BE2C (cell line): ENCODE measurements at places on chromosomes 7 and 10.

DNA sequence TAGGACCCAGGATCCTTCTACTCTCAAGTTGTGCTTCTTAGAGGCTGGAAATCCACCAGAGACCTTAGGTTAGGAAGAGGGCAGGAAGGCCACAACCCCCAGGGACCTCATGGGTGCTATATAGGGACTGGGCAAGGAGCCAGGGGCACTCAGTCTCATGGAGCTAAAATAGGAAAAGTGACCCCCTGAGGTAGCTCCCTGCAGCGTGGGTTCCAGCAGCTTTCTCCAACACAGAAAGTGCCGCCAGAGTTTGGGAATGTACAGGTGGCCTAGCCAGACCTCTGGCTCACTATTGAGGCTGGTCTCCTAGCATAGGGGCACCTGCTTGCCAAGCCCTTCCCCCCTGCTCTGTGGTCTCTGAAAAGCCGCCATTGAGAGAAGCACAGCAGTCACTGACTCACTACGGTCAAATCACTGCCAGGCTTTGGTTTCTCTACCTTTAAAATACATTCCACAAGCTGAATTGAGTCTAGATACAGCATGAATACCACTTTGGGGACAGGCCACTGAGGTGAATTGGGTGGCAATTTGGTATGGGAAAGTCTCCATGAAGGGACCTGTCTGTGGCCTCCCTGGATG, 333.2 kb upstream of the PODXL start:
- no peak for DNase-seq

DNA sequence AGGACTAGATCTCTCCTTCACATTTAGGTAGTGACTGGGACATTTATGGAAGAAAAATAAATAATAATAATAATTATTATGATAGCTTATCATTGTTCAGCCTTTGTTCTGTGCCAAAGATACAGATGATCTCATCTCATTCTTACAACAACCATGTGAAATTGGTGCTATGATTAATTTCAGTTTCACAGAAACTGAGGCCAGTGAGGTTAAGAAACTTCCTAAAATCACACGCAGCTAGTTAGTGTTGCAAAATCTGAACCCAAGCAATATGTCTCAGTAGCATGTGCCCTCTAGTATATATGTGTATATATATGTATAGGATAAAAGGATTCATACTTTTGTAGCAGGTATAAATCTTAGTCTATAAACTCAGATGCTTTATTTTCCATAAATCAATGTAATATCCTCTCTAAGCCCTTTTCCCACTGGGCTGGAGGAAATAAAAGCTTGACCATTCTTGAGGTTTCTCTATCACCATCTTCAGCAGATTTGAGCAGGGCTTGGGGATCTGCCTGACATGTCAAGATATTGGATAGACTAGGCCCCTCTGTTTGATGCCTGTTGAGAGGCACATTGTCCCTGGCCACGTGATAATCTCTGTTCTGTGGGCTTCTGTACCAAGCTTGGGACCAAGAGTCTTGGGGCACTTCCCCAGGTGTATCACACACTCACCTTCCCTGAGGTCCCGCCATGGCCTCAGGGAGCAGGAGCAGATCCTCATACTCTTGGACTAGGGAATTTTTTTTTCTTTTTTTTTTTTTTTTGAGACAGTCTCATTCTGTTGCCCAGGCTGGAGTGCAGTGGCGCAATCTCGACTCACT, 172.6 kb upstream of the NRP1 start:
- DNase-seq, result no peak

- DNase-seq, result no peak
Measured at GRCh38 chr10:88676283-88677060, 12.2 kb downstream of the LIPF start.

GRCh38 chr10:89339875-89340274, 12.1 kb downstream of the IFIT3 start:
- no peak for DNase-seq

DNA sequence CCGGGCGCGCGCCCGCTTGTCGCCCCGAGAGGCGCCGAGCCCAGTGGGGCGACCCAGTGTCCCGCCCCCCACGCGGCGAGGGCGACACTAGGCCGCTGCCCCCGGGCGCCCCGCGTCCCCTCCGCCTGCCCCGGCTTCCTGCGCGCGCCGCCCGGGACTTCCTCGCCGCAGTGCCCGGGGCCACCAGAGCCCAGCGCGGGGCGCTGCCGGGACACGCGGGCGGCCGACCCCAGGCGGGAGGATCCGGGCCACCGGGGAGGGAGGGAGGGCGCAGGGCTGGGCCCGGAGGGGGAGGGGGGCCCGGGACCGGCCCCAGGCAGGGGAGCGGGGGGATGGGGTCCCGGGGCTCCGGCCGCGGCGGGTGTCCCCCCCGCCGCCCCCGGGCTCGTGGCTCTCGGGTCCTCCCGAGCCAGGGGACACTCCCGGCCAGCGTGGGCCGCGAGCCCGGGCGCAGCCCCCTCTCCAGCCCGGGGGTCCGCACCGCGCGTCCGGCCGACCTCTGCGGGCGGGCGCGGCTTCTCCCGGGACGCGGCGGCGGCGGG, 435 bp upstream of the PWWP2B start:
- DNase-seq, result peak; percentile 81

GRCh38 chr10:93287775-93288174, 194.4 kb downstream of the MYOF start:
- no peak for DNase-seq

GRCh38 chr10:57864765-57865680, 402.7 kb downstream of the IPMK start:
- no peak for DNase-seq

GRCh38 chr7:23294549-23295400, 4.4 kb upstream of the MALSU1 start:
- no peak for DNase-seq

GRCh38 chr7:85164376-85164775, 22.5 kb downstream of the SEMA3D start:
- no peak for DNase-seq

GRCh38 chr7:25517906-25518305, 289.6 kb upstream of the NPVF start:
- no peak for DNase-seq

GRCh38 chr10:63209705-63210104, 76.6 kb downstream of the NRBF2 start:
- no peak for DNase-seq

DNA sequence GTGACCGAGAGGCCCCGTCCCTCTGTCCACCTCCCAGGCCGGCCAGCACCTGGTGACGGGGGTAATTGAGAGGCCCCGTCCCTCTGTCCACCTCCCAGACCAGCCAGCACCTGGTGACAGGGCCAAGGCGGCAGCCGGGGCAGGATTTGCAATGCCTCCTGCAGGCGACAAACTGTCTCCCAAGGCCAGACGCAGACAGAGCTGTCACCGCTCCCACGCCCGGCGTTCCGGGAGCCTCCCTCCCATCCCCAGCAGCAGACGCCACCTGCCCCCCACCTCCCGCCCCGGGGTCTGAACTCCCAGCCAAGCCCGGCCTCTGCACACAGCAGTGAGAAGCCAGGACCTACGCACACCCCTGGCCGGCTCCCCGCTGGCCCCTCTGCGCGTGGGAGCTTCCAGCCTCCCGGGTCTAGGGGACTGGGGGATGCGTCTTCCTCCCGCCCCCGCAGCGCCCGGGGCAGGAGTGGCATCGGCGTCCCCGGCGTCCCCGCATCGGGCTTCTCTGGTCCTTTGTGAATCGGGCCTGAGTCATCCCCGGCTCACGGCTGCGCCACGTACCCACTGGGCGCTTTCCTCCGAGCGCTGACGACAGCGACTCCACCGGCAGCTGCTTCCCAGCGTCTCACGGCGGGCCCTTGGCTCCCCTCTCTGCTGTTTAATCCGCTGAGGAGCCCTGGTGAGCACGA, 95.1 kb upstream of the DIP2C start:
- peak; percentile 76 for DNase-seq

DNA sequence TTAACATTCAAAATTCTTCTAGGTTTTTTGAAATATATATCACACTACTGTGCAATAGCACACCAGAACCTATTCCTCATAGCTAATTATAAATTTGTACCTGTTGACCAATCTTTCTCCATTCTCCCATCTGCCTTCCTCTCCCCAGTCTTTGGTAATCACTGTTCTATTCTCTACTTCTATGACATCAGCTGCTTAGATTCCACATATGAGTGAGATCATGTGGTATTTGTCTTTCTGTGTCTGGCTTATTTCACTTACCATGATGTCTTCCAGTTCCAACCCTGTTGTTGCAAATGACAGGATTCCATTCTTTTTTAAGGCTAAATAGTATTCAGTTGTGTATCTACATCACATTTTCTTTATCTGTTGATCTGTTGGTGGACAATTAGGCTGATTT, 54.4 kb upstream of the CCDC6 start:
- no peak for DNase-seq

DNA sequence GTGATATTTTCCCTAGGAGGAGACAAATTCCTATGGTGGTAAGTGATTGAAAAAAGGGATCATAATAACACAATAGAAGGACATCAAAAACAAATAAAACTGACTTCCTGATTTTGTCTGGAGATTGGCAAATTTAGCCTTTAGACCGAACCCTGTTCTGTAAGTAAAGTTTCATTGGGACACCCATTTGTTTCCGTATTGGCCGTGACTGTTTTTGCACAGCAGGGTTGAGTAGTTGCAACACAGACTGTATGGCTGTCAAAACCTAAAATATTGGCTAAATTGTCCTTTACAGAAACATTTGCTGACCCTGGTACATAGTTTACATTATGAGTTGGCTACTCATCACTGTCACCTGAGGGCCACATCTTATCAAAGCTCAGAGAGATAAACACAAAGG, 168.6 kb downstream of the PRKCQ start:
- DNase-seq, result no peak

DNA sequence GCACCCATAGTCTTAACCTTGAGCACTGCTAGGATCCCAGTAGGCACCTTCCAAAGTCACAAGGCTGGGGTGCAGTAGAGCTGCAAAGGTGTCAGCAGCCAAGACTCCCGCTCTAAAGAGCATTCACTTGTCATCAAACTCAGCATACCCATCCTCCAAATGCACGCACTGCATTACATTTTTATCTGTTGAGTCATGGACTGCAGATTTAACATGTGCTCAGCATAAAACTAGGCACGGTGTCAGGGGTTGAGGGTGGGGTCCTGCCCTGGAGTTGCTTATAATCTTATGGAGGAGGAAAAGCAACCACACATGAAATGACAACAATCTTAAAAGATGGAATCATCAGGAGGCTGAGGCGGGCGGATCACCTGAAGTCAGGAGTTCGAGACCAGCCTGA, 102.6 kb downstream of the PARP12 start:
- no peak for DNase-seq

DNA sequence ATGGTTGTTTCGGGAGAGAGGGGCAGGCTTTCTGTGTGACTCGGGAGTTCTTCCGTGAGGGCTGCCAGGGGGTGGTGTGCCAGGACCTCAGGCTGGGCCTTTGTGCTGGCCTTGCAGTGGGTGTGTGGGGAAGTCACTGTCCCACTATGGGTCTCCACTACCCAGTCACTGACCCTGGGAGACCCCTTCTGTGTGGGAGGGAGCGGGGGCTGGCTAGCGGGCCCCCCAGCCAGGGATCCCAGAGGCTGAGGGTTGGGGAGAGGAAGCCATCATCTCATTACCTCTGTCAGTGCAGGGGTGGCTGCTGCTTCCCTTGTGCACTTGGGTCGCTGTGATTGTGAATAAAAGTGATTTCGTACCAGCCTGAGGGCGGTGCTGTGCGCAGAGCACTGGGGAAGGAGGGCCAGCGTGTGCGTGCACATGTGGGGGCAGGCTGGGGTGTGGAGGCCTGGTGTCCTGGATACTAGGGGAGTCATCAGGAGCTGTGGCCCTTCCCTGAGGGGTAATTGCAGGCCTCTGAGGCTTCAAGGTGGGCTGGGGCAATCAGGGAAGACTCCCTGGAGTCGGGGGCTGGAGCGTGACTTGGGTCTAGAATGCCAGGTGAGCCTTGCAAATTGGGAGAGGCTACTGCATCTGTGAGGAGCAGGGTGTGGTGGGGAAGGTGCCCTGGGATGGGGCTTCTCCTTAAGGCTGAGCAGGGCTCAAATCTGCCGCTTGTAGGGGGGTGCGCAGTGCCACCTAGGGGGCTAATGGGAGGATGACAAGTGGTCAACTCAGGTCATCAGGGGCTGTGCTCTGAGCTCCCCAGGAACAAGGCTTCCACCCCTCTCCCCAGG, 98.9 kb downstream of the NEURL1 start:
- DNase-seq, result peak; percentile 73

- no peak for DNase-seq
Measured at GRCh38 chr10:100076750-100077149, 4.9 kb downstream of the CPN1 start.

GRCh38 chr7:50412973-50413372, 37.2 kb downstream of the FIGNL1 start:
- no peak for DNase-seq

GRCh38 chr7:135253851-135254771, 20.5 kb downstream of the STRA8 start:
- DNase-seq, result peak; percentile 25

GRCh38 chr7:24406053-24406788, 122.2 kb downstream of the NPY start:
- DNase-seq, result no peak

DNA sequence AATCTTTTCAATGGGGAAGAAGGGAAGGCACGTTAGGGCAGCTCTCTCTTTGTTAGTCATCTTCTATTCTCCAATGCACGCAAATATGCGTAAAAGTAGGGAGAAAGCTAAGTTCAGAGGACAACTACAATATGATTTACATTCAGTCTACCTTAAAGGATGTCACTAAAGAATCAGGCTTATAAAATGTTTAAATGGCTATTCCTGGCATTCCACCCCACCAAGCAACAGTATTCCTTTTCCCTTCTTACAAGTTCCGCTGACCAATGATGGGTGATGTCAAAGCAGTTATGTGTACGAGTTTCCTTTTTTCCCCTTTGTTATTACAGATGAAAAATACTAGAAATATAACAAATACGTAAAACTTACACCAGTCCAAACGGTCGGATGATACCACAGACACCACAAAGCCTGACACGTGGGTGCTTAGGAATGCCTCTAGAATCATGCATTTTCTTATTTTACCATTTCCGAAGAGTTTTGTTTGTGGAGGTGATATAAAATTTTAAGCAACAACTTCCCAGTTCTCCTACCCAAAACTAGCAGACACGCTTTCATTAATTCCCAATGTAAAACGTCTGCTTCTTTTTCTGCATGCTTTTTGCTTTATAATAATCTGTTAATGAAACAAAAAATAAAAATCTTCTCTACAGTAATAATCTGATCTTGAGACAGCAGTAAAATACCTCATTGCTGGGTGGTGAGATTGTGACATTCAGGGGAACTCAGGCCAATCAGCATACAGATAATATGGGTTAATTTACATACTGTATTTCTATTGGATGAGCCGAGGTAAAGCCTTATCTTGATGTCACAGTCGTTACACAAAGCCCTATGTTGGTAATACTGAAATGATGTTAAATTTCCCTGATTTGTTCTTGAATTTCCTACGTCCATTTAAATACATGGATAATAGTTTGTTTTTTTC, 708 bp upstream of the GPR85 start:
- DNase-seq, result peak; percentile 39
